ENCODE measurements at places on chromosomes 6 and 20. TPM values are rescaled to one million over a fixed set of nuclear protein-coding genes. Genes with fewer than 3 reads are reported as not detected.

GRCh38 chr20:49043000-49043399 lies 3.1 kb upstream of the CSE1L start:
- no peak for DNase-seq

- no peak for DNase-seq
Measured at GRCh38 chr20:32205110-32205842, 2.3 kb downstream of the PLAGL2 start.

DNA sequence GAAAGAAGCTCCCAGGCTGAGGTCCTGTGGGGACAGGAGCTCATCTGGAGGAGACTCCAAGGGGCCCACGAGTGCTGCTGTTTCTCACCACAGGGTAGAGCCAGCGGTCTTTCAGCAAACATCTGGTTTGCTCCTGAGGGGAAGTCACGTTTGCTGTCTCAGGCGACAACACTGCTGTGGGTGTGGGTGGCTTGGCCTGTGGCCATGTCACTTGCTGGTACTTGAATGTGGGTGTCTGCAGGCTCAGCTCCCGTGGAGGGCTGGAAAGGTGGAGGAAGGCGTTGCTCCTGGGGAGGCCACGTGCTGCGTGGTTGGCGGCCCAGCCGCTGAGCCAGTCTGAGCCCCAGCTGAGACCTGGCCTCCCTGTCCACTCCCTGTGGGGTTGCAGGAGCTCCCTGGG lies 52.8 kb upstream of the MPC1 start:
- DNase-seq: no peak

DNA sequence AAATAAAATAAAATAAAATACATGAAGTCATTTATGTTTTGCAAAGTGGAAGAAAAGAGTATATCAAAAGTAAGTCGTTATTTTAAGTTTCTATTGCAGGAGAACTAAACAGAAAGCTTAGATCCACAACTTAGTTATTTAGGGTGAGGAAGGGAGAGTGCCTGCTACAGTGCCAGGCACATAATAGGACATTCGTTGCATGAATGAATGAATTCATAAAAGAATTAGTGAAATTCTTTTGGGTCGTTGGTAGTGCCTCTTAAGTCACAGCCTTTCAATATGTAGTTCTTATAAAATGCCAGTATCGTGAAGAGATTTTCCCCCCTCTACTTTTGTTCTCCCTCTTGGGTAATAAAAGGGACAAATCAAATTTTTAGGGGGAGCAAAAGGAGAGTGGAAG lies 29.1 kb downstream of the SF3B5 start:
- DNase-seq: no peak

RTF2 gene
- 72.6 TPM for total RNA-seq

CAGE1 gene
- not detected for total RNA-seq

PTPRT gene
- total RNA-seq: 0.19 TPM

DNA sequence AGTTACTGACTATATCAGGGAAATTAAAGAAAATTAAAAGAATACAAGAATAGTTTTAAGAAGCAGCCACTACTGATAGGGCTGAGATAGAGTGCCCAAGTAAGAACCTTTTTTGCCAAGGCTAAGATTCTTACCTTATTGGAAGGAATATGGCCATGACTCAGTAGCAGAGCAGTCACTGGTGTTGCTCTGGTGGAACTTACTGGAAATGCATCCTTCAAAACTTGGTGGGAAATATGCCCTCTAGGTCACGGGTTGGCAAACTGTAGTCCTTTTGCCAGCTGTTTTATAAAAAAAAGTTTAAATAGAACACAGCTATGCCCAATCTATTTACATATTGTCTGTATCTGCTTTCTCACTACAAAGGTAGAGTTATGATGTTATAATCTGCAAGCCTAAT lies 6.0 kb downstream of the HSF2 start:
- no peak for DNase-seq

- DNase-seq: peak; percentile 94
Measured at GRCh38 chr6:35497571-35498421, 917 bp upstream of the TEAD3 start.

DNA sequence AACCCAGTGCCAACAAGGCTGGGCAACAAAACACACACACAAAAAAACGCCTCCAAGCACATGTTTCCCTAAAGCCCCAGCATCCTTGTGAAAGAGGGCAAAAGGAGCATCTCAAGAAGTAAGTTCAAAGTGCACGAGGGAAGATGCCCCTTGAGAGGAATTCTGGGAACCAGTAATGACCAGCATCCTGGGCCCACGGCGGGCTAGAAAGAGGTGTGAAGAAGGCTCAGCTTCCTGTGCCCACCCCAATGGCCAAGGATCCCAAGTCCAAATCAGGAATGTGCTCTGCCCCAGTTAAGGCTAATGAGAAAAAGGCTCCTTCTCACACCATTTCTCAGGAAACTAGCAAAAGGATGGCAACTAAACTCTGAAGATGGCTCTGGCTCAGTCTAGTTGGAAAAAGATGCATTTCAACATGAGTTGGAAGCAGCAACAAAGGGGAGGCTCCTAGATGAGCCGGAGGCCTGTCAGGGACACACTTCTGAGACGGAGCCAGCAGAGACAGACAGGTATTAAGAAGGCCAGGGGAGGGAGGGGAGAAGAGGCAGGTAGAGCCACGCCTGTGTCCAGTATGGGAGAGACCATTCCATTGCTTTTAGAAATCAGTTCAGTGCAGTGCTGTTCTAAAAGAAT lies 3.2 kb downstream of the RIMS4 start:
- DNase-seq: no peak

DNA sequence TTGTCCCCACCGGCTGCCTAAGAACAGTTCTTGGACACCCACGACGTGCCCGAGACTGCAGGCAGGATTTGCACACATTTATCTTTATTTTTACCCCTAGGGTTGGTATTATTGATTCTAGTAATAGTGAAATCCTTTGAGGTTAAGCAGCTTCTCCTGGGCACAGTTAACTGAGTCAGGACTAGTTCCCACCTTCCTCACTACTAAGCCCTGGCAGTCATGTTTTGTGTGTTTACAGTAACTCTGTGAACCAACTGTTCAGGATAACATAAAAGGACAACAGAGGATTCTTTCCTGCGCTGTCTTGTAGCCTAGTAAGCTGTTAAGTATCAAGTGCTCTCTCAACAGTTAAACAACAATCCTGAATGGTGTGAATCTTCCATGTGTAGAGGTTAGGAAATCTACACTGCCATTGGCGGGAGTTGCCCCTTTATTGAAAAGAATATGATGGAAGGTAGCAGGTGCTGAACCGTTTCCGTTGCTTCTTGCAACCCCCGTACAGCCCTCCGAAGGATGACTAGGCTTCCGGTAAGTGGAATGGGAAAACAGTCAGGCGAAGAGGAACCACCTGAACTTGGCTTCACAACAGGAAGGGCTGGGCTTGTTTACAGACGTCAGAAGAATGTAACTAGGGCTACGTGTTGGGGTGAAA lies 979 bp upstream of the SOD2 start:
- no peak for DNase-seq

GRCh38 chr6:144581812-144582537 lies 296.8 kb downstream of the UTRN start:
- DNase-seq: no peak

SLC22A16 gene
- total RNA-seq: 0.69 TPM

GRCh38 chr20:35883778-35884540 lies 70.3 kb downstream of the SCAND1 start:
- DNase-seq: peak; percentile 82

GRCh38 chr20:37882961-37883712 lies 19.8 kb upstream of the VSTM2L start:
- DNase-seq: no peak

- DNase-seq: no peak
Measured at GRCh38 chr6:162581988-162582780, 145.4 kb downstream of the PRKN start.

Data from aorta (tissue), 5 donors.